ENCODE measurements at places on chromosomes 3 and 15.

DNA sequence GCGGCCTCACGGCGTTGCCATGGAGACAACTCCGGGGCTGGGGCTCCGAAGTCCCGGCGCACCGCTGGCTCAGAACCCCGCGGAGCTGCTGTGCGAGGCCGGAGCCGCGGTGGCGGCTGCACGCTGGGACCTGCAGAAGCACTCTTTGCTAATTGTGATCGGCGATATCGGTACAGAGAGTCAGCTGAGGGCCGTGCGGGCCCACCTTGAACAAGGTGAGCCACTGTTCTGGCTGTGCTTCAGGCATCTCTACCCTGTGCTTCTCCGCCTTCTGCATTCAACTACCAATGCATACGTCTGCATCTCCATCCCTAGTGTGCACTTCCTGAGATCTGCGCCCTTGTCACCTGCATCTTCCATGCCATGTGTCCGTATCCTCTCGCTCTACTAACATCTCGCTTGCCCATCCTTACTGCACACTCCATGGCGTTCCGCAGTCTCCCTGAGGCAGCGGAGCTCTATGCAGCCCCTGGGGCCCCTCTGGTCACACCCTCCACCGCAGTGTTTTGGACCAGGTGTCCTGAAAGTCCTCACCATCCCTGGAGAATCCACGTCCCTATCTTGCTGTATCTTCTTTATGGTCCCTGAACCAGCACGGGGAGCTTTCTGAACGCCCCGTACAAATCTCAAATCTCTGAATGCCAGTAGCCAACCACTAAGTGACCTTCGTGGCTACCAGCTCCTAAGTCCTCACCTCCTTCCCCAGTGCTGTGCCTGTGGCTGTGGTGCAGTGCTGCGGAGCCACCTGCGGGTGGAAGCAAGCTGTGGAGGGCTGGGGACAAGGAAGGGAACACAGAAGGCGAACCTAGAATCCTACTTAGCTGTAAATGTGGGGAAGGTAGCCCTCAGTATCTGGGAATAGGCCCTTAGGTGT, 6.2 kb upstream of the MAP1A start:
- no peak for DNase-seq

DNA sequence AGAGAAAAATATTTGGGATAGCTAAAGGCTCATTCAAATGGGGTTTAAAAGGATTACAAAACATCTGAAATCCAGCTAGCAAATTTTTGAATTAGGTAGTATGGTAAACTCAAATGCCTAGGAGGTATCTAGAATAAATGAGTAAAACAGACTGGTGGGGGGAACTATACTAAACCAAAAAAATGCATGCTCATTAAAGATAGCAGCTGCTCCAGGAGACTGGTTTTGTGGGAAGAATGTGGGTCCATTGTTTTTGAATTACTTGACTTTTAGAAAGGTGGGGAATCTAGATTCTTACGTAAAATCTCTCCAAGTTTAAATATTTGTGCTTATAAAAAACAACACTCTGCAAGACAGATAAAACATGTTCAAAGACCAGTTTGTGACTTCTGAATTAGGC, 73.8 kb downstream of the LEKR1 start:
- no peak for DNase-seq

- no peak for DNase-seq
Measured at GRCh38 chr3:169604118-169604517, 59.4 kb downstream of the MECOM start.

- no peak for DNase-seq
Measured at GRCh38 chr3:129829640-129830039, 63.9 kb downstream of the TMCC1 start.

DNA sequence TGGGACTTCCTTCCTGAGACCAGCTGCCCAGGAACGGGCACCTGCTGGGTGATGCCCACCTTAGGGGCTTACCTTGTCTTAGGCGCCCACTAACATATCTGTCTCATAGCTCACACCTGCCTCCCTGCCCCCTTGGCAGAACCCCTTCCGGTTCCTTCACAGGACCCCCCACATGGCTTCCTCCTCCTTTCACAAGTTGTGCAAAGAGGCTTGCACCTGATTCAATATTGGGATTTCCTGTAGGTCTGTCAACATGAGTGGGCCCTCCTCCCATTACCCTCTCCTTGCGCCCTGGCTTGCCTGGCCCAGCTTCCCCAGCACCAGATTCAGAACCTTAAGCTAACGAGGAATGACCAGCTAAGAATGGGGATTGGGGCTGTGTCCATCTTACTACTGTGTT, 633 bp downstream of the THPO start:
- no peak for DNase-seq

GRCh38 chr3:138367911-138368310, 19.5 kb downstream of the MRAS start:
- DNase-seq = no peak

GRCh38 chr3:110593749-110594148, 477.9 kb upstream of the NECTIN3 start:
- no peak for DNase-seq

GRCh38 chr15:90840954-90841353, 27.4 kb upstream of the FURIN start:
- no peak for DNase-seq

- DNase-seq = no peak
Measured at GRCh38 chr3:120177151-120177550, 82.9 kb upstream of the GSK3B start.

GRCh38 chr3:196643201-196643749, 3.8 kb downstream of the NRROS start:
- DNase-seq = no peak

GRCh38 chr3:179309225-179310078, 13.4 kb upstream of the ZNF639 start:
- no peak for DNase-seq

GRCh38 chr15:37102305-37103162, 2.2 kb upstream of the MEIS2 start:
- no peak for DNase-seq

DNA sequence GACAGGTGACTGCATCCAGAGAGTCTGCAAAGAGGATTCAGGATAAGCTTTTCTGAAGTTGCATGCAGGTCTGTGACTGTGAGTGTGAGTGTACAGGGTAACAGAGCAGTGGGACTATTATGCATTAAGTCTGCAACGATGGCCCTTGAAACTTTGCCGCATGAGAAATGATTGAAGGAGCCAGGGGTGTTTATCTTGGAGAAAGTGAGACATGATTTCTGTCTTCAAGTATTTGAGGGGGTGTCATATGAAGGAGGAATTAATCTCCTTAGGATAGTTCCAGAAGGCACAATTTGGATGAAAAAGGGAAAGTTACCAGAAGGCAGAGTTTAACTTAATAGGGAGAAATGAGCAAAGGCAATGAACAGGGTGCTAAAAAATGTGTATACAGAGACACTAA, 119.6 kb downstream of the ARNT2 start:
- no peak for DNase-seq

- DNase-seq = no peak
Measured at GRCh38 chr15:96415513-96416217, 85.2 kb downstream of the NR2F2 start.

DNA sequence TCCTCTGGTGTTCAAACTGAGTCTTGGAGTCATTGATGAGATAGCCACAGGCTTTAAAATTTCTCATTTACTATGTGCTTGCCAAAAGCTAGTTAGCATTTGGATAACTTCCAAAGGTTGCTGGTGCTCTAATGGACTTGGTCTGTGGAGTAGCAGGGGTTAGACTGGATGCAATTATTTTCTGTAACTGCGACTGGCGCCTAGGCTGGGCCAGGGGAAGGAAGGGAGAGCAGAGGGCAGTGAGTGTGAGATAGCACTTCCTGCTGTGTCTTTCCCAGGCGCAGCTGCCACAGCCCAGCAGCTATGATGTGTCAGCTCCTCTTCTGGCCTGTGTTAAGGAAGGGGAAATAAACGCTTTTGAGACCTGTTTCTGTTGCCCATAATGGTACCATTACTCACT, 98.6 kb downstream of the MYRIP start:
- DNase-seq = no peak

DNA sequence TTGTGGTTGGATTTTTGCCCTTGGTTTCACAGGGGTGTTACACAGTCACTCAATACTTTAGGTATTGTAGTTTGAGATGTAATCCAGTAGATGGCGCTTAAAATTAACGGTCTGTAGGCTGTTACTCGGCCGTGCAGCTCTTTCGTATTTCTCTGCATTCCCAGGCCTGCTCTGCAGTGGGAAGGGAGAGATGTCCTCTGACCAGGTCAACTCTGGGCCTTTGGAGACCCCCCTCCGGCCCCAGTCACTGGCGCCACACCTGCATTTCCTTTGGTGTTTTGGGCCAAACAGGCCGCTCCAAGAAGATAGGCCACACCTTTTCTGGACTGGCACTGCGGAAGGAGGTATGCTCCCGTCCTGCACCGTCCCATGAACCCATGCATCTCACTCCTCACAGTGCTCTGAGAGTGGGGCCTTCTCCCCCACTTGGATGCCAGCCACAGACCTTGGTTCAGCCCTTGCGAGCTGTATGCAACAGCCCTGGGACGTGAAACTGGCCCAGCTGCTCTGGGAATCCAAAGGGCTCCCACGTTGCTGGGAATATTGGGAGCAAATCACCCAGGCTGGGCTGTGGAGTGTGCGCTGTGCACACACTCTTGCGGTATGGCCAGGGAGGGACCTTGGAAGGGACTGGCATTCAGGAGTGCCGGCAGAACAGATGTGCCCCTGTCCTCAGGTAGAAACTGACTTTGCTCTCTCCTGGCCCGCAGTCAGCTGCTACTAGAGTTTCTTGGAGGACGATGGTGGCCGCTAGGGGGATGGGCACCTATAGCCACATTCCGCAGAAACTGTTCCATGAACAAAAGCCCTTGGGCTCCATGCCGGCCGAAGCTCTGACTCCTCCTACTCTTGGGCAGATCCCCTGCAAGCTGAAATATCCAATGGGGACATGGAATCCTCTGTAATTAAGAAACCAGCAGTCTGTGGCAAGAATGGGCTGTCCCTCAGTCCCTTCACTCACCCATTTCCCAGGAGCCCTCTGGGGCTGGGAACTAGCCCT, 410.5 kb upstream of the CADM2 start:
- no peak for DNase-seq

- DNase-seq = no peak
Measured at GRCh38 chr3:168156479-168156878, 60.8 kb upstream of the GOLIM4 start.

- DNase-seq = no peak
Measured at GRCh38 chr3:138768125-138768524, 66.6 kb downstream of the PIK3CB start.

- no peak for DNase-seq
Measured at GRCh38 chr15:84685304-84685703, 27.3 kb upstream of the NMB start.

- DNase-seq = no peak
Measured at GRCh38 chr15:33113666-33114373, 80.7 kb downstream of the FMN1 start.

DNA sequence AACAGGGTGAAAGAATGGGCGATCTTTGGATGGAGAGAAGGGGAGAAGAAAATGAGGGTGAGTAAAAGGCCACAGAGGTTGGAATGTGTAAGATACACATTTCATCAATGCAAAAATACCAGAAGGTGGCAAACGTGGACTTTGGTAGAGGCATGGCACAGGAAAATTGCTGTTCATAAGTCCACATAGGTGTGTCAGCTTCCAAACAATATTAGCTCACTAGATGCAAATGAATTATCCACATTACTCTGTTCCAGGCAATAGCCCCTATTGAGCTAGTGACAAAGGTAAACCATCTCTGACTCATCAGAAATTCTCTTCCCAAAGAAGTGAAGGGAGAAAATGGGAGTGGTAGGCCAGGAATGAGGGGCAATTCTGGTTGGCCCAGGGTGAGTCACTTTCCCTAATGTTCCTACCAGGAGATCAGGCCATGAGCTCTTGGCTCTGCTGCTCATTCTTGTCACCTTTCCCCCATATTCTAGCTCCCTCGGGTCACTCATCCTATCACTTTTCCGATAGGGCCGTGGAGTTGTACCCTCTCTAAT, 19.9 kb downstream of the ACKR2 start:
- no peak for DNase-seq

DNA sequence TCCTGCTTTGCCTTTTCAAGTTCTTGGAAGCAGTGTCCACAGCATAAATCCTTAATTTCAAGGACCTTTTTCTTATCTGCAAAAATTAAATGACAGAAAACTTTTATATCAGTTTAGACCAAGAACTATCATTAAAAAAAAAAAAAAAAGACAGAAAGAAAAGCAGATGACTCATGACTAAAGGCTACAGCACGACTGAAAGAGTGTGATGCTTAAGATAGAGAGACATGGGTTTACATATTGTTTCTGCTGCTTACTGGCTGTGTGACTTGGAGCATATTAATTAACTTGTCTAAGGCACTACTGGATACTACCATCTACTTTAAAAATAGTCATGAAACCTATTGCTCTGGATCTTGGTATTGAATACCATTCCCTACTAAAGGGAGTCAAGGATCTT, 62.3 kb downstream of the CEP152 start:
- no peak for DNase-seq

DNA sequence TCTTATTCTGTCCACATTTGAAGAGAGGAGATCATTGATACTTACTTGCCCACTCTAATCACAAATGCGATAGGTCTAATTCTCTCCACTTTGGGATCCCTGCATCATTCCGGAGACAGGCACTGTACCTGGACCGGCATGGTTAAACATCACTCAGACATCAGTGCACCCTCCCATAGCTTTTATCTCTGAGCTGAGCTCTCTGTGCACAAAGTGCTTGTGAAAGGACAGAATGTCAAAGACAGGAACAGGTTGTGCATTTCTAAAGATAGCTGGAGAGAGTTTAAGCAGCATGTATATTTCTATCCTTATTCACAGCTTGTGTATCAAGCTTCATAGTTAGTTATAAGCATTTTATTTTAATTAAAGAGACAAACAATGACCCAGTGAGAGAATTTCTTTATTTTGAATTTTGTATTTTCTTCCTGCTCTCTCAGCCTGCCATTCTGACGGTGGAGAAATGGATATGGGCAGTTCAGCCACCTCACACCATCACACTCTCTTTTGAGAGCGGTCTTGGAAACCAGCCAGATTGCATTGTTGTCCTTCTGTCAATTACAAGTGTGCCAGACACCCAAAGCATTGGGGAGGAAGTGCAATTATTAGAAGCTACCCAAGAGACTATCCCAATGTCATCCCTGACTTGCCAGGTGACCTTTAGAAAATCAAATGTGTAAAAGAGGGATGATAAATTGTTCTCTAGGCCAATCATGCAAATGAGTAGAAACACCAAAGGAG, 65.2 kb upstream of the CHL1 start:
- no peak for DNase-seq

DNA sequence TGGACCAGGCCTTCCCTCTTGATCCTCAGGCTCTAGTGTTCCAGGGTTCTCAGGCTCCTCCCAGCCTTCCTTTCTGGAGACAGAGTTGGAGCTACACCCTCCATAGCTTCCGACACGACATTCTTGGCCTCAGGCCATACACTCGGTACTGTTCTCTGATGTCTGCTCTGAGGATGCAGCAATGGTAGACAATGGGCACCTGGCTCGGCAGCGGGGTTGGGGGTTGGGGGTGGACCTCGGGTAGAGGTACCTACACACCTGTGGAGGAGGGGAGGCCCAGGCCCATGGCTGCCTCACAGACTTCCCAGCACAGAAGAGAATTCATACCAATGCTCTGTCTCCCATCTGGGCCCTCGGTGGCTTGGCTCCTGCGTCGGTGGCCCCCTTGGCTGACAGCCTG, 21.4 kb downstream of the CCDC13 start:
- DNase-seq = peak; percentile 30
